ENCODE measurements at places on chromosomes 5 and 9.

DNA sequence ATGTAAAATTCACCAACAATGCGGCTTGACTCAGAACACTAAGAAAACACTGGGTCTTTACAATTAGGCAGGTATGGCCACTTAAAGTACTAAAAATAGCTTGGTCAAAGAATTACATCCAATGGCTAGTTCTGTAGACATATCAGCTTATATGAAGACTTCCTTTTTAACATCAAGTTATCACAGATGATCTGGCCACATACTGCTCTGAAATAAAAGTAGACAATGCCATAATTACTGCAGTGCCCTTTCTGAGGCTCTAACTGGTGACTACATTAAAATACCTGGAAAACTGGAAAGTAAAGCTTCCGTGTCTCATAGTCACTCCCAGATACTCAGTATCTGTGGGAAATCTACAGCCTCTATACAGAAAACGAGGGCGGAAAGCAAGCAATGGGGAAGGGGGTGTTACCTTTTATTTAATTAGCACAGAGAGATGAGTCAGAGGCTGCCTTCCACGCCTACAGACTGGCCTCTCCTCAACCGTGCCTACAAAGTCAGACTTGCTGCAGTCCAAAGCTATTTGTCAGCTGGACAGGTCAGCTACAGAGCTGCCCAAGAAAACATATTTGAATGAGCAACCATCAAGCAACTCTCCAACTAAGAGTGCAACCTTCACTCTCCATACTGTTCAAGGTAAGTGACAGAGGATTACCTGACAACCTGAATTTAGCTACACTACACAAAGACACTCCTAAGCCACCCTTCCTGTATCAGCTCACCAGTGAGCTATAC, 8.7 kb downstream of the SERINC5 start:
- DNase-seq: no peak

- DNase-seq: no peak
Observed at GRCh38 chr5:33257807-33258429, 182.8 kb upstream of the TARS1 start.

DNA sequence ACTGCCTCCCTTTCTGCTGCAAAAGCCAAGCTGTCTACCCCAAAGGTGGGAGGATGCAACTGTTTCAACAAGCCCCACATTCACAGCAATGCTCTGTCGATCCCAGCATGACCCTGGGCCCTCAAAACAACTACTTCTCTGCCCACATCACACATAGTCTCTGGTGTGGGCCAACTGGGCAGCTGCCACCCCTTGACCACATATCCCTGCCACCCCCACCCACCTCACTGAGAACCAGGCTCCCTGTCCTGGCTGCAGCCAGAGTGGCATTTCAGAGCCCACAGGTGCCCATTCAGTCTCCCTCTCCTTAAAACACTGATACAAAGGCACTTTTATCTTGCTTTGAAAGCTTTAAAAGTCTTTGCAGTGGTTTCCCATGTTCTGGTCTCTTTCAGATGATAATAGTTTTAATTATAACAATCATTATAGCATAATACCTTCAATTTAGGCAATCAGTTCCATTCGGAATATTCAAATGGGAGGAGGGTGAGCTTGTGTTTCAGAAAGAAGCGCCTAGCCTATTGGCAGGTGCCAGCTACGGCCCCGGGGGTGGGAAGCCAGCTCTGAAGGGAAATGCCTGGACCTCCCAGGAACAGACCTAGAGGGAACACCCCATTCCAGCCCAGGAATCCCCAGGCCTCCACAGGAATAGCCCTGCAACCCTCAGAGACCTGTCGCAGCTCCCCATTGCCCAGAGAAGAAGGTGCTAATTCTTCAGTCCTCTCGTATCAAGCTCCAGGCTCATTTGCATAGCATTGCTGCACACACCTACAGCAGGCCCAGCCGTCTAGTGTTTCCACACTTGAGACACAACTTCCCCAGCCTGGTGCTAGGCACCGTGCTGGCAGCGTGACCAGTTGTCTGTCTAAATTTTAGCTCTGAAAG, 90.8 kb downstream of the C5orf15 start:
- DNase-seq: no peak

GRCh38 chr9:132383462-132383883, 23.2 kb downstream of the TTF1 start:
- DNase-seq: no peak

GRCh38 chr5:6159832-6160430, 218.4 kb downstream of the MED10 start:
- DNase-seq: no peak

- no peak for DNase-seq
Observed at GRCh38 chr9:2377117-2377516, 244.5 kb upstream of the VLDLR start.

- peak; percentile 76 for DNase-seq
Observed at GRCh38 chr5:133398646-133399101, 213.7 kb downstream of the FSTL4 start.

- DNase-seq: no peak
Observed at GRCh38 chr5:173778784-173779304, 109.3 kb upstream of the CPEB4 start.

- DNase-seq: peak; percentile 41
Observed at GRCh38 chr5:80153586-80154126, 102.2 kb downstream of the SERINC5 start.

DNA sequence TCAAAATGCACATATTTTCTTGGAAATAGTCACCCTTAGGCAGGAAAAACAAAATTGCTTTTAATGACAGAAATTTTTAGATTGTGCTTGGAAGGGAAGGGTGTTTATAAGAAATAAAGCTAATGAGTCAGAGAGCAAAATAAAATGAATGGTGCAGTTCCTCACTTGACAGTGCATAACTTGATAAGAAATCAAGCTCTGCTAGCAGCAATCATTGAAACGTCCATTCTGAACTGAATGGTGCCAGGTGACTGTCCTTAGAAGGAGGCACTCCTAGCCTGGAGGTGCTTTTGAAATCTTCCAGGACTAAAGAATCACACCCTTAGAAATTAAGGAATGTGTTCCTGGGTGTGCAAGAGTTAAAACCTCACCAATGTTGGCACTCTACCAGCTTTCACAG, 202.5 kb downstream of the EFNA5 start:
- no peak for DNase-seq

DNA sequence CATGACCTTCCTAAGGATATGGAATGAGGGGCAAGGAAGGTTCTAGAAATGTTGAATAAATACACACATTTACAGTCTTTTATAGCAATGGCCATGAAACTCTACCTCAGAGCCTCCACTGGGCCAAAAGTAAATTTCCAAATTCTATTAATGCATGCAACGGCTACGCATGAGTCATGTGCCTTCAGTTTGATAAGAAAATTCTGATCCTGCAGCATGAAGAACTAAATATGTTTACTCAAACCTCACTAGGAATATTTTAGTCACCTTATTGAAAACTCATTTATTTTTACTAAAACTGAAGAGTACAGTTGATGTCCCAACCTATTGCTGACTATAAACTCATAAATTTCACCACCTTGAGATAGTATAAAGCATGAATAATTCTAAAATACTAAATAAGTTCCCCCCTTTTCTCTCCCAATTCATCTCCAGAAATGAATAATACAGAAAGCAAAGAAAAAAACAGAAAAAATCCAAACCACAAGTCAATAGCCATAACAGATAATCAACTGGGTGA, 92.4 kb downstream of the GNAQ start:
- DNase-seq: no peak
